A549 (cell line): ENCODE measurements at places on chromosomes 6 and 20. TPM values are rescaled to one million over a fixed set of nuclear protein-coding genes. Genes with fewer than 3 reads are reported as not detected.

Gene TSPYL4
- 3.7 to 4.2 TPM (median 3.9 TPM) in 3 replicates for polyA plus RNA-seq

Gene MYMX
- polyA plus RNA-seq = not detected in 3 replicates

Gene SFTA2
- polyA plus RNA-seq = not detected in 3 replicates

Gene ADAT2
- 7.8 to 8.2 TPM (median 8.0 TPM) in 3 replicates for polyA plus RNA-seq

Gene TOX2
- polyA plus RNA-seq = 4.9 to 7.2 TPM (median 5.3 TPM) in 3 replicates

Gene SLC16A10
- 0.07 to 0.44 TPM (median 0.27 TPM) in 3 replicates for polyA plus RNA-seq

Gene TNNC2
- polyA plus RNA-seq = 0.17 to 0.22 TPM in 2 of 3 replicates, not detected in the other

Gene PBOV1
- not detected in 3 replicates for polyA plus RNA-seq

Gene WFDC5
- polyA plus RNA-seq = not detected in 3 replicates

Gene ELOVL2
- 10.6 to 12.4 TPM (median 11.4 TPM) in 3 replicates for polyA plus RNA-seq

Gene SLC22A23
- 5.1 to 6.3 TPM (median 6.2 TPM) in 3 replicates for polyA plus RNA-seq

Gene TFAP2C
- polyA plus RNA-seq = 9.1 to 9.6 TPM (median 9.2 TPM) in 3 replicates

Gene ID4
- polyA plus RNA-seq = 1.4 to 6.1 TPM (median 4.7 TPM) in 3 replicates

Gene BEND3
- 2.3 to 2.7 TPM (median 2.4 TPM) in 3 replicates for polyA plus RNA-seq

Gene SLC25A27
- polyA plus RNA-seq = 0.98 to 1.9 TPM (median 1.4 TPM) in 3 replicates

Gene RFX6
- not detected in 3 replicates for polyA plus RNA-seq

Gene RNF39
- polyA plus RNA-seq = 0.07 TPM in 1 of 3 replicates, not detected in the others

Gene PTK6
- 1.6 to 2.2 TPM (median 2.0 TPM) in 3 replicates for polyA plus RNA-seq

Gene VGLL2
- polyA plus RNA-seq = not detected in 3 replicates

Gene ADTRP
- 0.35 to 0.59 TPM (median 0.42 TPM) in 3 replicates for polyA plus RNA-seq

Gene CDH4
- 9.7 to 10.6 TPM (median 10.3 TPM) in 3 replicates for polyA plus RNA-seq

Gene RHAG
- 0.10 TPM in 1 of 3 replicates, not detected in the others for polyA plus RNA-seq

Gene ALDH8A1
- polyA plus RNA-seq = 0.18 to 0.38 TPM (median 0.29 TPM) in 3 replicates
